Esophagus muscularis mucosa (tissue), 4 donors: ENCODE measurements at places on chromosomes 16 and 17. TPM values are rescaled to one million over a fixed set of nuclear protein-coding genes. Genes with fewer than 3 reads are reported as not detected.

- no peaks in the 10 kb centered on the region for H3K36me3 ChIP-seq
- H3K4me1 ChIP-seq, result peaks cover 11% of the 10 kb centered on the region
- DNase-seq, result no peak
- H3K27me3 ChIP-seq, result no peaks in the 10 kb centered on the region
- no peak overlapping the region for H3K27ac ChIP-seq
Observed at GRCh38 chr17:58153046-58153445, 4.9 kb downstream of the OR4D1 start.

- H3K4me3 ChIP-seq, result no peak overlapping the region
- H3K36me3 ChIP-seq, result no peaks in the 10 kb centered on the region
- no peaks in the 10 kb centered on the region for H3K27me3 ChIP-seq
- DNase-seq, result no peak
- H3K4me1 ChIP-seq, result peaks cover 19% of the 10 kb centered on the region
Observed at GRCh38 chr16:24681793-24682192, 47.7 kb upstream of the TNRC6A start.

GRCh38 chr16:50989047-50989446 lies 162.0 kb downstream of the SALL1 start:
- H3K4me1 ChIP-seq, result no peaks in the 10 kb centered on the region
- no peak overlapping the region for H3K4me3 ChIP-seq
- H3K27me3 ChIP-seq, result no peaks in the 10 kb centered on the region
- H3K36me3 ChIP-seq, result no peaks in the 10 kb centered on the region
- H3K27ac ChIP-seq, result no peak overlapping the region
- no peak for DNase-seq

DNA sequence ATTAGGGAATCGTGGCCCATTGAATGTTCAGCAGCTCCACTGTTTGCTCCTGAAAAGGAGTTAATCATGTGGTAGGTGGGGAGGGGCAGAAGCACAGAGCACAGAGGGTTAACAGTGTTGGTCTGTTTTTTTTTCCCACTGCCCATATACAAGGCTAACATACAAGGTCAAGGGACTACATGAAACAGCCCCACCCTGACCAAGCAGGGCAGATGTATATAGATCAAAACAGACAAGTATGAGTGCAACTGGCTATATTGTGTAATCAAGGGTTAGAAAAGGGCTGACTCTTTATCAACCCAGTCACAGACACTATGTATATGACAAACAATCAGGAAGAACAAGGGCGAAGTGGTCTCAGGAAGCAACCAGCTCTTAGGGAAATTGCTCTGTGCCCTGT lies 186.6 kb upstream of the CDH11 start:
- no peaks in the 10 kb centered on the region for H3K27me3 ChIP-seq
- H3K27ac ChIP-seq, result no peak overlapping the region
- H3K36me3 ChIP-seq, result no peaks in the 10 kb centered on the region

GRCh38 chr16:14301169-14302030 lies 230.3 kb downstream of the MRTFB start:
- DNase-seq, result no peak
- H3K36me3 ChIP-seq, result no peaks in the 10 kb centered on the region
- peaks cover 48% of the 10 kb centered on the region for H3K4me1 ChIP-seq
- peak overlapping the region; percentile 90 for H3K27ac ChIP-seq

- DNase-seq, result no peak
- no peak overlapping the region for H3K27ac ChIP-seq
- no peaks in the 10 kb centered on the region for H3K36me3 ChIP-seq
- no peaks in the 10 kb centered on the region for H3K4me1 ChIP-seq
- no peaks in the 10 kb centered on the region for H3K27me3 ChIP-seq
- H3K4me3 ChIP-seq, result no peak overlapping the region
Observed at GRCh38 chr16:57611181-57611580, 17.2 kb upstream of the ADGRG1 start.

- DNase-seq, result no peak
- H3K36me3 ChIP-seq, result no peaks in the 10 kb centered on the region
- H3K4me1 ChIP-seq, result no peaks in the 10 kb centered on the region
- no peak overlapping the region for H3K4me3 ChIP-seq
- H3K27me3 ChIP-seq, result no peaks in the 10 kb centered on the region
Observed at GRCh38 chr16:52364500-52364899, 182.4 kb downstream of the TOX3 start.

DNA sequence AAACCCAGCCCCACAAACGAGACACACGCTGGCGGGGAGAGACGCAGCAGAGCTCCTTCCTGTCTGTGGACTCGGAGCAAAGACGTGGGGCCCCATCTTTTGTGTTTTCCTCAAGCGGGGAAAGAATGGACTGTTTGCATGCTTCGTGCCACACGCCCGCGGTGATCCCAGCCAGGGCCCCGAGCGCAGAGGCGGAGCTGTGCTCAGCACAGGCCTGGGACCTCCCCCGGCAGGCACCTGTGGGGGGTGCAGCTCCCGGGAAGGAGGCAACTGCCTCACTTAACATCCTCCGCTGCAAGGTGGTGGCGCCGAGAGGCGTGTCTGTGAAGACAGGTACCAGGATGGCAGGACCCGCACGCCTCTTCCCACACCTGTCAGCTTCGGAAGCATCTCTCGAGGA lies 19.1 kb downstream of the TRARG1 start:
- no peak for DNase-seq
- peaks cover 11% of the 10 kb centered on the region for H3K4me1 ChIP-seq
- H3K4me3 ChIP-seq, result no peak overlapping the region
- no peaks in the 10 kb centered on the region for H3K36me3 ChIP-seq
- H3K27ac ChIP-seq, result no peak overlapping the region

DNA sequence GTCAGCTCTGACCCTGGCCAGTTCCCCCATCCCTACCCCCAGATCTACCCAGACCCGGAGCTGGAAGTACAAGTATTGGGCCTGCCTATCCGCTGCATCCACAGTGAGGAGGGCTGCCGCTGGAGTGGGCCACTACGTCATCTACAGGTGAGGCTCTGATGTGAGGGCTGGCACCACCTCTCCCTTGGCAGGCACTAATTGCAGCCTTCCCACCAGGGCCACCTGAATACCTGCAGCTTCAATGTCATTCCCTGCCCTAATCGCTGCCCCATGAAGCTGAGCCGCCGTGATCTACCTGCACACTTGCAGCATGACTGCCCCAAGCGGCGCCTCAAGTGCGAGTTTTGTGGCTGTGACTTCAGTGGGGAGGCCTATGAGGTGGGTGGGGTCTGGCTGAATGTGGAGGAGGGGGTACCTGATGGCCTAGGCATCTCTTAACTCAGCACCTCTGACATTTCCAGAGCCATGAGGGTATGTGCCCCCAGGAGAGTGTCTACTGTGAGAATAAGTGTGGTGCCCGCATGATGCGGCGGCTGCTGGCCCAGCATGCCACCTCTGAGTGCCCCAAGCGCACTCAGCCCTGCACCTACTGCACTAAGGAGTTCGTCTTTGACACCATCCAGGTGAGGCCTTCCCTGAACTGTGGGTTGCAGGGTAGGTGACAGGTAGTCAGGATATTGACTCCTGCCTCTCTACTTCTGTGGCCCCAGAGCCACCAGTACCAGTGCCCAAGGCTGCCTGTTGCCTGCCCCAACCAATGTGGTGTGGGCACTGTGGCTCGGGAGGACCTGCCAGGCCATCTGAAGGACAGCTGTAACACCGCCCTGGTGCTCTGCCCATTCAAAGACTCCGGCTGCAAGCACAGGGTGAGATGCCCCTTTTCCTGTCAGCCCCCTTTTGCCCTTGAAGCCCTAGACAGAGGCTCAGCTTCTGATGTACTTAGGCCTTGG lies 4.3 kb downstream of the TRAF4 start:
- H3K27me3 ChIP-seq, result no peaks in the 10 kb centered on the region

- no peak overlapping the region for H3K4me3 ChIP-seq
- peaks cover 15% of the 10 kb centered on the region for H3K36me3 ChIP-seq
- peaks cover 32% of the 10 kb centered on the region for H3K4me1 ChIP-seq
- H3K27ac ChIP-seq, result no peak overlapping the region
- H3K27me3 ChIP-seq, result no peaks in the 10 kb centered on the region
- DNase-seq, result no peak
Observed at GRCh38 chr16:57110937-57111336, 18.6 kb downstream of the CPNE2 start.

- H3K27ac ChIP-seq, result no peak overlapping the region
- H3K4me3 ChIP-seq, result no peak overlapping the region
- H3K36me3 ChIP-seq, result no peaks in the 10 kb centered on the region
- no peaks in the 10 kb centered on the region for H3K27me3 ChIP-seq
- H3K4me1 ChIP-seq, result no peaks in the 10 kb centered on the region
Observed at GRCh38 chr17:75571197-75571884, 16.3 kb upstream of the MYO15B start.

GRCh38 chr17:47368262-47368661 lies 44.5 kb downstream of the EFCAB13 start:
- no peaks in the 10 kb centered on the region for H3K36me3 ChIP-seq
- H3K4me1 ChIP-seq, result no peaks in the 10 kb centered on the region
- no peaks in the 10 kb centered on the region for H3K27me3 ChIP-seq
- H3K4me3 ChIP-seq, result no peak overlapping the region

DNA sequence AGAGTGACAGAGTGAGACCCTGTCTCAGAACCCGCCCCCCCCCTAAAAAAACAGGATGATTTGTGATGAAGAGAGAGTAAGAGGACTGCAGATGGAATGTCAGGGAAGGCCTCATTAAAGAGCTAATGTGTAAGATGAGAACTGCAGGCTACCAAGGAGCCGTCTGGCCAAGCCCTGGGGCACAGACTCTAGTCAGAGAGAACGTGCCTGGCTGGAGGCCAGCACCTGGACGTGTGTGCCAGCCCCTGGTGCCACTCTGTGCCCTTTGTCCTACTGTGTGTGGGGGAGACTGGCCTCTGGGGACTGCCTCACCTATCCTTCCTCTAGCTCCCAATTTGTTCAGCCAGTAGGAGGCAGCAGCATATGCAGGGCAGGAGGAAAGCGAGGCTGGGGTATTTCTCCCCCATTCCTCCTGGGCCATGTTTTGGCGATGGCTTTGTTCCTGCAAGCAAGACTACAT lies 37.1 kb downstream of the KNOP1 start:
- H3K27me3 ChIP-seq, result no peaks in the 10 kb centered on the region
- DNase-seq, result no peak
- no peak overlapping the region for H3K27ac ChIP-seq
- no peak overlapping the region for H3K4me3 ChIP-seq
- H3K36me3 ChIP-seq, result peaks cover 64% of the 10 kb centered on the region
- no peaks in the 10 kb centered on the region for H3K4me1 ChIP-seq

DNA sequence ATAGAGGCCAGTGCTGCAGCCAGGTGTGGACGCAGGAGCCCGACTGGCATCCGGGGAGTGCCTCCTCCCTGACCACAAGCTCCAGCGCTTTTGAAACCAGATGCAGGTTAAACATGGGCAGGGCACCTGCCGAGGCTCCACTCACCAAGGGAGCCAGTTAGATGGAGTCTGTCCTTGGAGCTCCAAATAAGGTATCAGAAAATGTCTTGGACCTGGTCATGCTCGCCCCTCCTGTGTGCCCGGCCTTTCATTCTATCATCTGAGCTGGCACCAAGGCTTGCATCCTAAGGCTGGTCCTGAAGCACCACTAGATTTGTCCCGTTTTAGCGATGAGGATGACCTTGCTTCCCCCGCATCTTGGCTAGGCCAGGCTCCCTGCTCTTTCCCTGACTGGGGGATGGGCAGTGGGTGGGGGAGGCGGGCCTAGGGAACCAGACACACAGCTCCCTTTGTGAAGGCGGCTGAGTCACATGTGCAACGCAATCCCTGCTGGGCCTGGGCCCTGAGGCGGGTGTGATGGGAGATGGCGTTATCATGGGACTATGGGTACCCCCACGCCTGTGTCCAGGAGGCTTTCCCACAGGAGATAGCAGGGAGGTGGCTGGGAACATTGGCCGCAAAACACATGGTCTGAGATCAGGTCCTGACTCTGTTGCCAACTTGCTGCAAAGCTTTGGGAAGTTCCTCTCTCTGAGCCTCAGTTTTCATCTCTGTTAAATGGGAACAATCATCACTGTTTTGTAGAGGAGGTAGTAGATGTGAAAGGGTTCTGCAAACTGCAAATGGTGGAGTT lies 5.0 kb upstream of the ADGRG1 start:
- no peaks in the 10 kb centered on the region for H3K27me3 ChIP-seq
- H3K36me3 ChIP-seq, result no peaks in the 10 kb centered on the region
- H3K27ac ChIP-seq, result no peak overlapping the region
- DNase-seq, result no peak
- H3K4me1 ChIP-seq, result peaks cover 23% of the 10 kb centered on the region

DNA sequence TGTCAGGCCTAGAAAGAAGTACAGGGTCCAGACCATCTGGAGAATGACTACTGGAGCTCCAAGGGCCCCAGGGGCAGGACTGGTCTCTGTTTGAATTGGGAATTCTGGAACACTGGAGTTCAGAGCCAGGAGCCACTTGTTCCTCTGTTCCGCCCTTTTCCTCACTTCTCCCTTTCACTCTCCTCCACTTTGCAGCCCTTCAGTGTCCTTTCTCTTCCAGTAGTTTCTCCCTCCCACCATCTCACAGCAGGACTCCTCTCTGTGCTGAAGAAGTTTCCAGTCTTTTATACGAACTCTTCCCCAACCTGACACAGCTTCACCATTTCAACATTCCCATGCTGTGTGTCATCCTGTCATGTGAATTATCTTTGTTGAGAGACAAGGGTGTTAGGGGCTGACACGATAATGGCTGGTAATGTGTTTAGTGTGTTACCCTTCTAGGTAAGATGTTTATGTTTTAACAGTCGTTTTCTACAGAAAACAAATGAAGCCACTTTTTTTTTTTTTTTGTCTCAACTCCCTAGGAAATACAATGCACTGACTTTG lies 180.3 kb upstream of the MYOCD start:
- no peak for DNase-seq
- H3K4me1 ChIP-seq, result no peaks in the 10 kb centered on the region
- no peak overlapping the region for H3K27ac ChIP-seq
- H3K36me3 ChIP-seq, result no peaks in the 10 kb centered on the region
- no peaks in the 10 kb centered on the region for H3K27me3 ChIP-seq

DNA sequence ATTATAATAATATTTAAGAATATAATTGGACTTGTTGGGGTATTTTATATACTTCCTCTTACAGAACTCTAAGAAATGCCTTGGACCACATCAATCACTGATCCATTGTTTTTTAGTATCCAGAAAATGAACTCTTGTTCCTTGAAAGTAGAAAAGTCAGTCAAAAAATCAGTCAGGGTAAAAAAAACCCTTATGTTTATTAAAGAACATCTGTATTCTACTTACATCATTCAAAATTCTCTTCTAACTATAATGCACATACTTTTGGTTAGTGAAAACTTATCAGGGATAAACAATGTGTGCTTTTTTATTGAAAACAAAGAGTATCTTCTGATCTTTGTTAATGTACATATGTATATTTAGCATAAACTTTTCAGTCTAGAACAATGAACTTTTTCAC lies 23.5 kb upstream of the CDR2 start:
- DNase-seq, result no peak
- no peaks in the 10 kb centered on the region for H3K4me1 ChIP-seq
- H3K4me3 ChIP-seq, result no peak overlapping the region
- no peak overlapping the region for H3K27ac ChIP-seq
- no peaks in the 10 kb centered on the region for H3K36me3 ChIP-seq

The TEDC2 gene
- total RNA-seq, result not detected

The KRT33A gene
- not detected for total RNA-seq

The TEKT3 gene
- not detected for total RNA-seq

The TNFRSF17 gene
- total RNA-seq, result not detected

The NPIPB13 gene
- total RNA-seq, result 0.83 TPM
